ENCODE measurements at places on chromosomes 2 and 18.

GRCh38 chr2:98013407-98014042, 17.8 kb upstream of the TMEM131 start:
- no peak for DNase-seq

DNA sequence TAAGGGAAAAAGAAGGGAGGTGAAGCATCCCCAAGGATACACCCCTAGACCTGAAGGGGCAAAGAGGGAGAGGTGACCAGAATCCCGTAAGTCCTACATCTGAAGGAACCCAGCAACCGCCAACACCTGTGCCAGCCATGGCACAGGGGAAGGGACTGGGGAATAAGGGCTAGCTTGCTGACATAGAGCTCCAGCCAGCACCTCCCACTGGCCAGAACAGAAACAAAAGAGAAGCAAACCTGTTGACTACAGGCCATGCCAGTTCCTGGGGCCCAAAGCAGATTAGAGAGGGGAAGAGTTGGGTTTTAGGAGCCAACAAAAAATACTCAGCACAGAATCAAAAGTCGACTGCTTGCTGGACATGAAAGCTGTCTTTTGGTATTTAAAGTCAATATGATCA, 244.6 kb downstream of the SUCLG1 start:
- no peak for DNase-seq

DNA sequence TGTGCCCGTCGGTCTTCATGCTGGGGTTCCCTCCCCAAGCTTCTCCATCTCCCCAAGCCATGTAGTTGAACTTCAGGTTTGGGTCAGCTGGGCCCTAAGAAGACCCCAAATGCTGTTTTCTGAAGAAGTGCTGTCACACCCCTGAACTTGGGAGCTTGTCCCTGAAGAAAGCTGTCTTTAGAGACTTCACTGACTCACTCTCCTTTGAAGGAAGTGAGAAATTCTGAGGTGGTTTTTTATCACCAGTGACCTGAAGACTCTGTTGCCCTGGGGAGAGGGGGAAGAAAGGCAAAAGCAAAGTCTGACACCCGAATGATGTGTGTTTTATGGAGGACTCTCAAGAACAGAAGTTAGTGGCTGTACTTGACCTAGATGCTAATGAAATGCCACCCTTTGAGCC, 83.6 kb upstream of the BCL2L11 start:
- no peak for DNase-seq

GRCh38 chr2:10079266-10079869, 843 bp downstream of the CYS1 start:
- DNase-seq = peak; percentile 24

DNA sequence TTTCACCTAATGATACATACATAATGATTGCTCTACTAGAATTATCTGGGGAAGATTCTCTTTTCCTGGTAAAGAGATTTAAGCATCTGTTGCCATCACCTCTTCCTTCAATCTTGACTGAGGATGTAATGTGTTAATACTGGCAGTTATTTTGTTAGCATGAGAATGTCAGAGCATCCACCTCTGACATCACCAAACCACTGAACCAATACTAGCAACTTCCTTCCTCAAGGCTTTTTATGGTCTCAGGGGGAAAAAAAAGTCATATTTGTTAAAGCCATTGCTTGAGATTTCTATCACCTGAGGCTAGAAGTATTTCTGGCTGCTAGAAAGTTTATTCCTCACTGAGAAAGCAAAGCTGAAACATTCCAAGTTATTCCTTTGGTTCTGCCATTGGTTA, 48.5 kb downstream of the DSEL start:
- DNase-seq = no peak

- no peak for DNase-seq
These were observed 252.5 kb downstream of the PIEZO2 start for GRCh38 chr18:10896851-10897250.

DNA sequence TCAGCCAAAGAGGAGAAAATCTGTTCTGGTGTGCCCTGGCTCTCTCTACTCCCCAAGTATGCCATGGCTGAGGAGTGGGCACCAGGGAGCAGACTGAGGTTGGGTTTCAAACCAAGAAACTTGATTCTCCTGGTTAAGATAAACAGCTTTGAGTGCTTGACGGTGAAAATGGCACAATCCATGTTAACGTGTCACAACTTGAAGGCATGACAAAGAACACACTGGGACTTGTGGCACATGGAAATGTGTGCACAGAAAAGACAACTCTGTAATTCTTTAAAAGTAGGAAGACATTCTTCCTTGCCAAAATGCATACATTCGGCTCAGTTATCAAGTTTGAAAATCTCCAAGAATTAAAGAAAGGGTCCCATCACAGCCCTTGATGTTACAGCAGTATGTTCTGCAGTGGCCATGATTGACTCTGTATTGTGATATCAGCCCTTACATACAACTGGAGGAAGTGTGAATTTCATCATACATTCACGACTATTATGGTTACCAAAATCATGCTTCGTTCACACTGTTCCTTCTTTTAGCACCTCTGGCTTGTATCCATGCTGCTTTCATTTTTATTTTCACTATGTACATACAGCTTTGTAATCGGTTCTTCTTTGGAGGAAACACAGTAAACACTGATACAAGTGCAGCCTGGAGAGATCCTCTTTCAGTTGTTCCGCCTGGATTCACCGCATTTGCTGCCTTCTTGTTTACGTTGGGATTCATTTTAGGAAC, 15.6 kb upstream of the ACTG2 start:
- no peak for DNase-seq

DNA sequence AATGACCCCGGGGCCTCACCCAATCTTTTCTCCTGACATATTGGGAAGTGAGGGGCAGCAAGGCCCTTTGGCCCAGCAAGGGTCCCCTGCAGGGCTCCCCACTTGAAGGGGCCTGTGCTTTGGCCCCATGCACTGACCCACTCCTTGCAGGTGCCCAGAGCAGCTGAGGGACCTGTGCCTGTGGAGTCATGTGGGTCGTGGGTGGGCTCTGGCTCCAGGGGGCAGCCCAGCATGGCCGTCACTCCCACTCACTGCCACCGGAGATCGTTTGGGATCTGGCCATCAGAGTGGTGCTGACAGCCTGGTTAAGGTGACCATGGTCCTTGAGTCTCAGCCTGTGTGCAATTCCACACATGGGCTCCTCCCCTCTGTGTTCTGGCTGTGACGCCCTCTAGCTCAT, 31.7 kb upstream of the APCDD1 start:
- no peak for DNase-seq

DNA sequence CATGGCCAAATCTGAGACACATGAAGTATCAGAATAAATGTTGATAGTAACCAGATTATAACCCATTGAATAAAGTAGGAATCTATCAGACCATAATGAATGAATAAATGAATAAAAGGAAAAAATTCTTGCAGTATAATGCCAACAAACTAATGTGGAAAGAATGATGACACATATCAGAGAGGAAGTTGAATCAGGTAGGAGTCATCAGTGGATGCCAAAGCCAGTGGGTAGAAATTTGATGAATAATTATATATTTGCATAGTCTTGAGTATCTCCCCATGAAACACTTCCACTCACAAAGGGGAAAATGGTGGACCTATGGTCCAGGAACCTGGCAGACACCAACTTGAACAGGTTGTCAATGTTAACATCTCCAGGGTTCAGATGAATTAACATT, 68.6 kb downstream of the GALNT3 start:
- DNase-seq = no peak

- no peak for DNase-seq
These were observed 15.7 kb downstream of the MAP4K3 start for GRCh38 chr2:39421354-39421753.

GRCh38 chr2:206457188-206457634, 13.9 kb downstream of the ADAM23 start:
- no peak for DNase-seq

- DNase-seq = no peak
These were observed 107.4 kb downstream of the ARL6IP6 start for GRCh38 chr2:152825834-152826233.

DNA sequence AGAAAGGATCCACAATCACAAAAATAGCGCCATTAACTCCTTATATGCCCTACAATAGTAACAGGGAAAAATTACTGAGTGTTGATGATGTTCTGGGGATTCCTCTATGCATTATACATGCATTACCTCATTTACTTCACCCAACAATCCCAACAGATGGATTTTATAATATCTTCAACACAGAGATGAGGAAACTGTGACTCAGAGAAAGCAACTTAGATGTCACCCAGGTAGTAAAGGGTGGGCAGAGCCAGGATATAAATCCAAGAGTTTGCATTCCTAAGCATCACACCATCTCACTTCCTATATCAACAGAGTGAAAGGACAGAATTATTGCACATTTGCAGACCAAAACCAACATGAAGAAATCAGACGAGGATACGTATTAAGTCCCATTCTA, 144.2 kb downstream of the TCF4 start:
- no peak for DNase-seq

- peak; percentile 82 for DNase-seq
These were observed 19.8 kb downstream of the HDAC4 start for GRCh38 chr2:239380831-239381708.

DNA sequence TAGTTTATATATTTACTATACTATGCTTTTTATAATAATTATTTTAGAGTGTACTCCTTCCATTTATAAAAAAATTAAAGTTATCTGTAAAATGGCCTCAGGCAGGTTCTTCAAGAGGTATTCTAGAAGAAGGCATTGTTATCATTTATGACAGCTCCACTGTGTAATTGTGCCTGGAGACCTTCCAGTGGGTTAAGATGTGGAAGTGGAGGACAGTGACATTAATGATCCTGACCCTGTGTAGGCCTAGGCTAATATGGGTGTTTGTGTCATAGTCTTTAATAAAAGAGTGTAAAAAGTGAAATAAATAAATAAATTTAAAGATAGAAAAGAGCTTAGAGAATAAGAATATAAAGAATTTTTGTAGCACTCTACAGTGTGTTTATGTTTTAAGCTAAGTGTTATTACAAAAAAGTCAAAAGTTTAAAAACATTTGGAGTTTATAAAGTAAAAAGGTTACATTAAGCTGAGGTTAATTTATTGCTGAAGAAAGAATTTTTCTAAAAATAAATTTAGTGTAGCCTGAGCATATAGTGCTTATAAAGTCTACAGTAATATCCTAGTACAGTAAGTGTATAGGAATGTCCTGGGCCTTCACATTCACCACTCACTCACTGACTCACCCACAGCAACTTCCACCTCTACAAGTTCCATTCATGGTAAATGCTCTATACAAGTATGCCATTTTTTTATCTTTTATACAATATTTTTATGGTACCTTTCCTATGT, 190.0 kb upstream of the SESTD1 start:
- DNase-seq = no peak

DNA sequence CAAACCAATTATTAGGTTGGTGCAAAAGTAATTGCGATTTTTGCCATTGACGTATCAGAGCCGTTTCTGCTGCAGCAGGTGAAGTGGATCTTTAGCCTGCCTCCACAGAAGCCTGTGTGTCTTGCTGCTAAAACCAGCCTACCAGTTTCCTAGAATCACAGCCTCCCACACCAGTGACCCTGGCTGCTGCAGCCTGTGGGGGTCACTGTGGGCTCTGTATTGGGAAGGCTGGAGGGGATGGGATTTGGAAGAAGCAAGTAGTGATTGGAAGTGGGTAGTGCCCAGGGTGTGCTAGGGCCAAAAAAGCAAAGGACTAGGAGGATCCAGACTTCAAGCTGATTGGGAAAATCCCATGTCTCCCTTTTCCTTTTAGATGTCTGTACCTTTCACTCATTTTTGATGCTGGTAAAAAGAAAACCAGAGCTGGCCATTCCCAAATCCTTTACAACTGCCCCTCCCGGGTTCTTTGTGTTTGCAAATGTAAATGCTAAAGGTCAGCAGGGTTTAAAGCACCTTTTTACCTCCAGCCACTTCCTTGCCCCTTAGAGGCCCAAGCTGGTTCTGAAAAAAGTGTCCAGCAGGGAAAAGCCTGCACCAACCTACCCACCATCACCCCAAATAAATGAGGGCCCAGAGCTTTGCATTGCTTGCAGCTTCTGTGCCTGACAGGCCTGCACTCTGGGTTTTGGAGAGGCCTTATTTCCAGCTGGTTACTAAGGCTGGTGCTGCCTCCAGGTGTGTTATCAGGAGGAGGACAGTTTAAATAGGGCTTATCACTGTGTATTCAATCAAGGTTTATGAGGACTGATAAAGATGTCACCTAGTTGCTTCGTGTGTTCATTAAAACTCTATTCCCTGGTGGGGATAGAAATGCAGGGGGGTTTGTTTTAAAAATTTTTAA, 172.0 kb downstream of the MIB1 start:
- no peak for DNase-seq

DNA sequence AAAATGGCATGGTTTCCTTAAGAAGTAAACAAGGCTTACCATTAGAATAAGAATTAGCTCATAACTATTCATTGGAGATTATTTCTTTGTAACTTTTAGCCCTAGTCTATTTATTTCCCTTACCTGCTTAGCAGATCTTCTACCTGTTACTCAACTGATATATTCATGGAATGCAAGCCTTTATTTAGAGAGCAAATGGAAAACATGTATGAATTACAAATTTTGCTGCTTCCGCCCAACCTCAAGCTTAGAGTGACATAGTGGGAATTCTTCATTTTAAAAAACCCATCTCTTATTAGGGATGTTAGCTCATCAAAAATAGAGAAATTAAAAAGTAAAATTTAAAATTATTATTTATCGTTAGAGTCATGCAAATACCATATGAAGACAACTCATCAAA, 110.9 kb downstream of the STRN start:
- no peak for DNase-seq

DNA sequence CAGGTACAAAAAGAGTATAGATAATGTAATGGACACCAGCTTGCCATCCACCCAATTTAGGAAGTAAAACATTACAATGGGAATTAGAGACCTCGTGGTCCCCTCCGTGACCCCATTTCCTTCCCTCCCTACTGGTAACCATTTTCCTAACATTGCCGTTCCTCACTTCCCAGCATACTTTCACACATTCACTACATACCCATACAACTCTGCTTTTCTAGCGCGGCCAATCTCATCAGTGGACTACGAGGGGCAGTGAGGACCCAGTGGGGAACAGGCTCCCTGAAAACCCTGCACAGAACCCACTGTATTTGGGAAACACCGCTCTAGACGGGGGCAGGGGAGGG, 1.1 kb downstream of the ENOSF1 start:
- no peak for DNase-seq

DNA sequence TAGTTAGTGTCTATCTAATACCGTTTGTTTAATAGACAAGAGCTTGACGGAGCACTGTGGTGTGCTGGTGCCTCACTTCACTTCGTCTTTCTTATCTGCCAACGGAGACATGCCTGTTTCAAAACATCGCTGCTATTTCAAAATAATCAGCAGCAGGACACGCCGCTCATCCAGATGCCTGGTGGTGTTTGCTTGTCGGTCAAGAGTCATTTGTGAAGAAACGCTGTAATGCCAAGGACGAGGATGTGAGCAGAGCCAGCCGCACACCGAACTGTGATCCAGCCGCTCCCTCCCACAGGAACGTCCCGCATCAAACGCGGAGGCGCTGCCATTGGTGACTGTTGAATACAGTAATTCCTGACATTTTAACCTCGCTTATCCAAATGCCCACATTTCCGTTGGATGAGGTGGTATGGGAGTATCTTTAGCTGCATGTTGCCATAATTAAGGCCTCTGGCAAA, 432.4 kb downstream of the FBXO15 start:
- DNase-seq = no peak

DNA sequence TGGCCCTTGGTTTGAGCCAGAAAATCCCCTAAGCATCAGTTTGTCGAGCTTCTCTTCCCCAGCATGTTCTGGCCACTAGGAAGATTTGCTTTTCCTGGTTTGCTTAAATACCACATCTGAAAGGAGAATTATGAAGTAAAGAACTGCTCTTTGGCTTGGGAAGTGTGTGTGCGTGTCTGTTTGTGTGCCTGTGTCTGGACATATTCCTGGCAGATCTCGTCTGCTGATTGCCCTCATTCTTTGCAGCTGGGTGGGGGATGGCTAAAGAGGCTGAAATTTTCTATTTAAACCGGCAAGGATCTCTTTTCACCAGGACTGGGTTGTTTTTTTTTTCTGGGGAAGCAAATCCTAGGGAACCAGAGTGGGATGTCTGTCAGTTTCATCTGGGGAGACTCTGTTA, 57.3 kb upstream of the MBOAT2 start:
- no peak for DNase-seq
